Fibroblast of upper back skin (primary cell): ENCODE measurements at places on chromosomes 11 and 22.
A peak's percentile ranks its signal among the peaks of the same experiment; 100 is the strongest.

- peak; percentile 4 for DNase-seq
Measured at GRCh38 chr11:22938691-22939090, 78.4 kb upstream of the CCDC179 start.

GRCh38 chr22:38964989-38965388 lies 7.6 kb downstream of the APOBEC3A start:
- DNase-seq: no peak

DNA sequence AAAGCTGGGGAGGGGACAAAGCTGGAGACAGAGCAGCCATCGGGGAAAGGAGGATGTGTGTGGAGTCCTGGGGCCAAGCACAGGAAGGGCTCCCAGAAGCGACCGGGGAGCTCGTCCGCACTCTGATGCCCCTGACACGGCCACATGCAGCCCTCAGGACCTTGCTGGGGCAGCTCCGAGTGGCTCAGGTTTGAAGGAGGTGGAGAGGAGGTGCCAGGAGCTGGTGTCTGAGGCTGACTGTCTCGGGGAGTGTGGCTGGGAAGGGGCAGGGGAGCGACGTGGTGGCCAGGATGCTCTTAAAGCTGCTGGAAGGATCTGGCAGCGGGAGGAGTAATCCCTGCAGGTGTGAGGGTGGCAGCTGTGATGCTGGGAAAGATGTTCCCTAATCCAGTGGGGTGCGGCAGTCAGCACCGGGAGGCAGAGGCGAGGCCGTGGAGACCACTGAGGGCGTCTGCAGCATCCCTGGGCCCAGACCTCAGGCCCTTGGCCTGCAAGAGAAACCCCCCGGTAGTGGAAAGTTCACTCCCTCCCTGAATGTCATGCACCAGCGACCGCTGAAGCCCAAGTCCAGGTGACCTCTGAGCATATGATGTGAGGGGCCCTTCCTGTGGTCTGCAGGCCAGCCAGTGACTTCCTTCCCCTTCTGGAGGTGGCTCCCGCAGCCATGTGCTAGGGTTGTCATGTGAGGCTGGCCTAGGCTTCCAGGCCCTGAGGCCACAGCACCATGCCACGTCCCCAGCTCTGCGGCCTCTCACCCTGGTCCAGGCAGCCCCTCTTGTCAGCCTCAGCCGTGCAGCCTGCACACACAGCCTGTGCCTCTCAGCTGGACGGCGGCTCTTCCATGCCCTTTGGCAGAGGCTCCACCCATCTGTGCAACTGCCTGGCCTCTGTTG lies 17.2 kb upstream of the CTSD start:
- DNase-seq: no peak

GRCh38 chr11:130118636-130119387 lies 40.8 kb upstream of the ST14 start:
- DNase-seq: no peak

DNA sequence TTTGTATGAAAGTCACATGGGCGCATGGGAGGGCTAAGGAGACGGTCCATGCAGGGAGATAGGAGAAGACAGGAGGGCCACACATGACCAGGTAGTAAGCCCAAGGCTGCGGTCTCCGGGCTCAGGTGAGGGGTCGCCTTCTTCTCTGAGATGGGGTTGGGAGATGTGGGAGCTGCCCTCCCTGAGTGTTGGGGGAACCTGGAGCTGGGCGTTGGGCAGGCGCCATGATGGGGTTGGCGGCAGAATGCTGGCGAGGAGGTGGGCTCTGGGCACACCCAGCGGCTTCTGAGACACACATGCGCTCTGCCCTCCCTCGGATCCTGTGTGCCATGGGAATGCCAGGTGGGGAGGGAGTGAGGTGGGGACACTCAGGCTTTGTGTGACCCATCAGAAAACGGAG lies 254.8 kb downstream of the TBC1D22A start:
- no peak for DNase-seq

GRCh38 chr11:62664405-62665074 lies 470 bp downstream of the C11orf98 start:
- DNase-seq: peak; percentile 35

DNA sequence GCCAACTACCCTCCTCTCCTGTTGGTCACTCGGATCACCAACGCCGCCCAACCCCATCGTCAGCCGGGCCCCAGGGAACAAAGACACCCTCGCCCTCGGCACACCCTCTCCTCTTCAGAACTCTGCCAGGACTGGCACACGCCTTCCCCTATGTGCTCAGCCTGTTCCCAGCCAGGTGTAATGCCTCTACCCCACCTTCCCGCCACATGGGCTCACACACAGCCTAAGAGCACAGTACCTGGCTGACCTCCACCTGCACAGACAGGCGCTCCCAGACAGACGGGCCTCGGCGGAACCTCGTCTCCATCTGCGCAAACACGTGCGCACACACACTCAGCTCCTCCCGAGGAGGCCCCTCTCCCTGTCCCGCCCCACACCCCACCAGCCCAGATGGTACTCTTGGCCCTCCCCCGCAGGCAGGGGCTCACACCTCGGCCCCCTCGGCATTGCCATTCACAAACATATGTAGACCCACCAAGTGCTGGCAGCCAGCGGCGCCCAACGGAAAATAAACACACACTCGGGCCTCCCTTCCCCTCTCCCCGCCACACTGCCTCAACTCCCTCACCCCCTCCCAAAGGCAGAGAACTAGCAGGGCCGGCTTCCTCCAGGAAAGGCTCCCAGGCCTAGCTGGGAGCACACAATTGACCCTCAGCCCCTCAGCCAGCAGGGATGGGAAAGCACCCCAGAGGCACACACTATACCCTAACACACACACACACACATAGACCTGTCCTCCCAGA lies 8.5 kb downstream of the ELFN2 start:
- DNase-seq: no peak

- DNase-seq: no peak
Measured at GRCh38 chr11:5591613-5592012, 4.8 kb upstream of the TRIM6 start.

GRCh38 chr11:113201054-113201818 lies 113.1 kb upstream of the TTC12 start:
- no peak for DNase-seq

GRCh38 chr11:86740628-86741483 lies 59.5 kb upstream of the PRSS23 start:
- DNase-seq: peak; percentile 98

DNA sequence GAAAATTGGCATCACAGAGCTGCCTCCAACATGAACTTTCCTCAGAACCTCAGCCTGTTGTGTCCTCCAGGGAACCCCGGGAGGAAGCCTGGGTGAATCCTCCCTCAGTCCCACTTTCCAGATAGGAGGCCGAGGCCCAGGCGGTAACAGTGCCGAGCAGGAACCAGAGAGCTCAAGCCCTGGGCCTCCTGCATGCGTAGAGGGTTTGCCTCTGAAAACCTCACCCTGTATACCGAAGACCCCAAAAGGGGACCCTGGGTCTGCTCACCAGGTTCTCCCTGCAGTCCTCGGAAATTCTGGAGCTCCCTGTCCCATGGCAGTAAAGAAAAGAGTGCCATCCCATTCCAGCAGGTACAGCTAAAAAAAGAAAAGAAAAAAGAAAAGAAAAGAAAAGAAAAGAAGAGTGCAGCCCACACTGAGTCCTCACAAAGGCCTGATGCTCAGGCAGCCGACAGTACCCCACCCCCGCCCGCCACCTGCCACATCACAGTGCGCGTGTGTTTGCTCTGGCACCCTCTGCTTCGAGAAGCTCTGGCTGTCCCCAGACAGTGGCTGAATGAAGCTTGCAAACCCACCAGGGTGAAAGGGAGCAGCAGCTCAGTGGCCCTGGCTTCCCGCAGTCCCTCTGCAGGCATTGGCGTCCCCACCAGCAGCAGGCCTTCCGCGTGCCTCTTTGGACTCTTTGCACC lies 28.4 kb upstream of the FADD start:
- no peak for DNase-seq

DNA sequence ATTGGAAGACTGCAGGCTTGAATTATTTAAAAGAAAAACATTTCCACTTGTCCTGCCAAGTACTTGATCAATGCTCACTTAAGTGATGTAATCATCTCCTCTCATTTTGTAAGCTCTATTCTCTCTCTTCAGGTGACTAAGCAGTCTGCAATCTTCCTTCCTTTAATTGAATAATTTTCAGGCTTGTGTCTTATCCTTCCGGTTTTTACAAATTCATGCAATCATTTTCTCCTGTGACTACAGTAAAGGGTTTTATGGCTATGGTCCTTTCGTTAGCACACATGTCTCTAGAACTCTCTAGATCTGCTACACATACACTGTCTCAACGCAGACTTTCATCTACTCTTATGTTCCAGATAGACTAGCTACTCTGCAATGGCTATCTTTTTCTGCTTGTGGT lies 12.6 kb upstream of the UPB1 start:
- DNase-seq: peak; percentile 86

DNA sequence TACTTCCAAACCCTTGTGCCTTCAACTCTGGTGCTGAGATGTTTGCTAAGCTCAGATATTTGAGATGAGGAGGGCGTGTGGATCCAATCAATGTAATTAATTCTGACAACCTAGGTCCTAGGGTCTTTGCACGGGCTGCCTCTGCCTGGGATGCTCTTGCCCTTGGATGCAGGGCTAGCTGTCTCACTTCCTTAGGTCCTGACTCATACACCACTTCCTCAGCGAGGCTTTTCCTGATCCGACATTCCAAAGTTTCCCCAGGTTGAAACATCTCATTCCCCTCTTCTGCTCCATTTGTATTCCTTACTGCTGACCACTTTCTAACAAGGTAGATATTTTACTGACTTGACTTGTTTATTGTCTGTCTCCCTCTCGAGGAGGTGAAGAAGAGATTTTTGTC lies 43.0 kb upstream of the NTM start:
- DNase-seq: peak; percentile 50

DNA sequence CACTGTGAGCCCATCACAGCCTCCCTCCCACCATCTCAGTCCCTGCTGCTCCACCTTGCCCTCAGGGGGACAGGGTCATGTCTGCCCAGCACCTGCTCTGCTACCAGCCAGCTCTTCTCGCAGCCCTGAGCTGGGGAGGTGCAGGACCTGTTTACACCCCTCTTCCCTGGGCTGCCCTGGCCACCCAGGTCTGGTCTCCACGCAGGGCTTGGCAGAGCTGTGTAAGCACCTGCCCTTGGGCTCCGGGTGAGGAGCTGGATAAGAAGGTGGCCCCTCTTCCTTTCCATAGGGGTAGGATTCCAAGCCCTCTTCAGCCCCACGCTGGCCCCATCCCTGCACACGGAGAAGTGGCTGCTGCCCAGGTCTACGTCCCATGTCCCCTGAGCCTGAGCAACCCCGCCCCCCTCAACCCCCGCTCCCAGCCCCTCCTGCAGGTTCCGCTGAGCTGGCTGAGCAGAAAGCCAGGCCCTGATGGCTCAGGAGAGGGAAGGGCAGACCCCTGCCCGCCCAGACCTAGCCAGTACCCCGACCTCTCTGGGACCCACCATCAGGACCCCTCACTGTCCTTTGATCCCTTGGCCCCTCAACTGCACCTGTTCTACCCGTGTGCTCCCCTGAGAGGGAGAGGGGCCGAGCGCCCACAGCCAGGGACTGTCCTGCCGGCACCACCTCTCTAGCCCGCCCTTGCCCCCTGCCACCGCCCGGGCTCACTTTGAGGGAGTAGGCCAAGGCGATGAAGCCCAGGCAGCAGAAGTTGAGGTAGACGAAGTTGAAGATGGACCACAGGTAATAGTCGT lies 3.2 kb downstream of the IFITM10 start:
- no peak for DNase-seq

- no peak for DNase-seq
Measured at GRCh38 chr11:44963136-44963535, 12.5 kb upstream of the TP53I11 start.

GRCh38 chr11:77413850-77414460 lies 59.9 kb downstream of the PAK1 start:
- DNase-seq: peak; percentile 66

DNA sequence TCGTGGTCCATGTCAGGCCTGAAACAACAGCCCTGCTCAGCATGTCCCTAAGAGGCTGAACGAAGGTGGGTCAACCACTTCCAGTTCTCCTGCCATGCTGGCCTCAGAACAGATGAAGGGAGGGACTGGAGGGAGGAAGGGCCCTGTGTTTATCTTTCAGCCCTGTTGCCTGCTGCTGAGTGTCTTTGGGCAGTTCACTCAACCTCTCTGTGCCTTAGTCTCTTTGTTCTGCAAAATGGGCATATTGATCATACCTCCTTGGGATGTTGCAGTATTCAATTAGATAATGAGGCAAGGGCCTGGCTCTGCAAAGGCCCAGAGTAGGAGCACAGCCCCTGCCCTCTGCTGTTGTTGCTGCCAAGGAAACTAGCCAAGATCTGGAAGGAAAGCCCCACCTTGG lies 207.5 kb downstream of the MN1 start:
- DNase-seq: no peak

DNA sequence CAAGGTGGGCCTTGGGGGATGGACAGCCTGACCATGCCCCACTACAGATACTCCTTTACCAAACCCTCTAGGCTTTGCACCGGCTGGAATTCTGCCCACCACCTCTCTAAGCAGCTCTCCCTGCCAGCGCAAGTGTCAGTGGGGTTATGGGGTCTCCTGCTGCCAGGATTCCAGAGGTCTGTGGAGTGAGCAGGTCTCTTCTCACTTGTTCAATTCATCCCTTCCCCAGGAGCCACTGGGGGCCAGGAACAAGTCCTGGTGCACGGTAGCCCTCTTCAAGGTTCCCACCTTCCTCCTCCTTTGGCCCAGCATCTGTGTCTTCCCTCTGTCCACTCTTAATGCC lies 30.5 kb downstream of the CCDC15 start:
- DNase-seq: no peak

- DNase-seq: no peak
Measured at GRCh38 chr11:65640483-65641296, 2.8 kb downstream of the SIPA1 start.

- DNase-seq: peak; percentile 62
Measured at GRCh38 chr11:91299980-91300379, 924.6 kb upstream of the FAT3 start.
